ENCODE measurements at places on chromosomes 11 and 22.

DNA sequence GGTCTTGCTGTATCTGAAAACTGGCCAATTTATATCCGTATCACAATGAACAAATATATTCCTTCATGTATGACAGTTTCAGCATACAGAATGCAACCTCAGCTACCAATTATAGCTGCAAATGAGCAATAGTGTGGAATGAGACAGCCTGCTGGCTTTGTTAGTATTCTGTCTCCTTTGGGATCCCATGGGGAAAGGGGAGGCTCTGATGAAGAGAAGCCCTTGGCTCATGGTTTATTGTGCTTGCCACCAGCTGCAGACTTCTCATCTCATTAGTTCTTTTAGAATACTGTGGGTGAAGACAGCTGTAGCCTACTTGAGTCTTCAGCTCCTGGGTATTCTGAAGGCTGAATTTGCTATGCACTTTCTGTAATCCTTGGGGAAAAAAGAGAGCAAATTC, 42.4 kb downstream of the PITPNB start:
- H3K27me3 ChIP-seq, result no peaks in the 10 kb centered on the region
- DNase-seq, result no peak
- H3K4me1 ChIP-seq, result peaks cover 1% of the 10 kb centered on the region
- H3K27ac ChIP-seq, result no peak overlapping the region

GRCh38 chr11:94655291-94655690, 88.1 kb downstream of the PIWIL4 start:
- H3K36me3 ChIP-seq, result no peaks in the 10 kb centered on the region
- DNase-seq, result no peak
- peaks cover 33% of the 10 kb centered on the region for H3K4me1 ChIP-seq

DNA sequence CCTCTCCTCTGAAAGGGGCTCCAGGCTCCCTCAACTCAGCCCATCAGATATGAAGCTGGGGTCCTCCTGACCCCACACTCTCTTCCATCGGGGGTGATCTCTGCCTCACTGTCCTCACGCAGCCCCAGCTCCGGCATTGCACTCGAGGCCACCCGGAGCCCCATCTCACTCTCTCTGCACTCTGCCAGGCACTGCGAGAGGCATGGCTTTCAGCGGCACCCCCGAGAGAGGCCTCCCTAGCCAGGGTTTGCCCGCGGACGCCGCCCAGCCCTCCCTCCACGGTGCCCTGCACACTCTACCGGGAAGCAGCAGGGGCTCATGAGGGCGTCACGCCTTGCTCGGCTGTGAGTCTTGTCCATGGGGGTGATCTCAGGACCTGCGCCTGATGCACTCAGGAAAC, 436.2 kb downstream of the BRD1 start:
- H3K4me3 ChIP-seq, result no peak overlapping the region
- DNase-seq, result no peak
- no peak overlapping the region for H3K27ac ChIP-seq
- no peaks in the 10 kb centered on the region for H3K36me3 ChIP-seq

- no peak overlapping the region for H3K27ac ChIP-seq
- no peaks in the 10 kb centered on the region for H3K4me1 ChIP-seq
- H3K36me3 ChIP-seq, result no peaks in the 10 kb centered on the region
- DNase-seq, result no peak
Observed at GRCh38 chr11:1327064-1327460, 17.6 kb upstream of the TOLLIP start.

DNA sequence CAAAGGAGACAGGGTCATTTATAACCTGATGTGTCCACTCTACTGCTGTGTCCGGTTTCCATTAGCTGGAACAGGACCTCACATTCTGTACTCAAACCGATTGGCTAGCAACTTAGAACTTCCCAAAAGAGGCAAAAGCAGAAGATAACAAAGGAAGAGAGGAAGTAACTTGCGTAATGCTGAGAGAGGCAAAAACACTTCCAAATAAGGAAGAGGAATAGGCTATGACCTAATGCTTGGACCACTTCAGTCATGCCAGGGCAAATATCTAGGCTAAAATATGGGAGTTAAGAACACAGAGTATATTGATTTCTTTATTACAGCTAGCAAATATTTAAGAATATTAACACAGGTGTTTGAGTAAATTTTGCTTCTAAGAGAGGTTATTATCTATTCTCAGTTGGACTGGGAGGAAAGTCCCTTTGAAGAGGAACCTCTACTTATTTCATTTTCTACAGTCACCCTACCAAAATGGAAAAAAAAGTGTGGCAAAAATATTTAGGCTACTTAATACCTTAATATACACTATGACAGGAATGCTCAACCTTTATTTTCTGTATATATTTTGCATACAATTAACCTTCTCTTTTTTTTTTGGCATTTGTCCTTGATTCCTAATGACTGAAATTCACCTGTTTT, 499.8 kb upstream of the CHORDC1 start:
- no peak for DNase-seq
- no peak overlapping the region for H3K27ac ChIP-seq
- H3K4me3 ChIP-seq, result no peak overlapping the region
- no peaks in the 10 kb centered on the region for H3K4me1 ChIP-seq
- no peaks in the 10 kb centered on the region for H3K27me3 ChIP-seq

DNA sequence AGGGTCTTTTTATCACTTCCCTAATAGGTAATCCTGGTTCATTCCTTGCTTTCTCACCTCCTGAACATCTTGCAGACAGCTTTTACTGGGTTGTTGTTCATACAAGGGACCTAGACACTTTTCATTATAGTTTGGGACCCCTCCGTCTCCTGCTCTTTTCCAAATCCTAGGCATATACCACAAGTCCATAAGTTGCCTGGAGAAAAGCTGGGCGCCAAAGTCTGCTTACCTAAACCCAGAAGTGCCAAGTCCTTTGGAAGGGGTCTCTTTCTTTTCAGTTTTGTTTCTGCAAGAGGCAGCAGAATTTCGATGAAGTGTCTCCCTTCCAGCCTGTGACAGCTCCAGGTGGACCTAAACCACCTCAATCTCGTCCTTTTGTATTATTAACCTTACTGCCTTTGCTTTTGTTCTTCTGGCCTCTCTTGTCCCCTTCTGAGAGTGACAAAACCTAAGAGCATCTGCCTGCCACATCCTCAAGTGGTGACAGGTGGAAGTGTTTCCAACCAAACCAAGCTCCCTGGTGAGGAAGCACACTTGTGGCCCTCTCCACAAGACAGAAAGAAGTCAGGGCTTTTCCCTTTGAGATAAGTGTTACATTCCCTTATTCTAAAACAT, 19.5 kb upstream of the P2RY6 start:
- H3K27ac ChIP-seq, result no peak overlapping the region
- H3K4me3 ChIP-seq, result no peak overlapping the region
- peak; percentile 73 for DNase-seq
- H3K36me3 ChIP-seq, result no peaks in the 10 kb centered on the region
- H3K27me3 ChIP-seq, result no peaks in the 10 kb centered on the region

GRCh38 chr11:73216465-73216864, 1.6 kb upstream of the P2RY2 start:
- H3K4me3 ChIP-seq, result no peak overlapping the region
- H3K4me1 ChIP-seq, result peaks cover 37% of the 10 kb centered on the region
- no peak overlapping the region for H3K27ac ChIP-seq
- DNase-seq, result no peak
- H3K36me3 ChIP-seq, result no peaks in the 10 kb centered on the region

DNA sequence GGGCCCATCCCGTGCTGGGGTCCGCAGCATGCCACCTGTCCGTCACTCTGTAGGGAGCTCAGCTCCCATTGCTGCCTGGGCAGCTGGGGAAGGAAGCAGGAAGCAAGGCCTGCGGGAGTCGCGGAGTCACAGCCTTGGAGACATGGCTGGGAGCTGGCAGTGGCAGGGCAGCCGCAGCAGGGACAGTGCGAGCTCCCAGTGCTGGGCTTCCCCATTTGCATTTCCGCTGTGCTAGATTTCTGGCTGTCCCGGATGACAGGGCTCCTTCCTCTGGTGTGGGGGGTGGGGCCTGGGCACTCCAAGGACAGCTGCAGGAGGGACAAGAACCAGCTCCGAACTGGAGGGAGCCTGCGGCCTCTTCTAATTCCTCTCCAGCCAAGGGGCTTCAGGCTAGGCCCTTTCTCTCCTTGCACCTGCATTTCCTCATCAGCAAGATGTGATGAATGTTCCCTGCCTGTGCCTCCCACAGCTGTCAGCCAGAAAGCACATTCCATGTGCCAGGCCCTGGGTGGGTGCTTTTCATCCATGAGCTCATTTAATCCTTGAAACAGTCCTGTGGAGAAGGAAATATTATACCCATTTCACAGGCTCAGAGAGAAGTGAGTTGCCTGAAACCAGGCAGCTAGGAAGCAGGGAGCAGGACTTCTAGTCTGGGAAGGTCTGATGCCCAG, 48.0 kb downstream of the MYO7A start:
- DNase-seq, result no peak
- H3K4me1 ChIP-seq, result peaks cover 22% of the 10 kb centered on the region
- no peaks in the 10 kb centered on the region for H3K27me3 ChIP-seq
- no peaks in the 10 kb centered on the region for H3K36me3 ChIP-seq

- H3K4me1 ChIP-seq, result no peaks in the 10 kb centered on the region
- H3K27me3 ChIP-seq, result no peaks in the 10 kb centered on the region
- no peak overlapping the region for H3K4me3 ChIP-seq
- no peak overlapping the region for H3K27ac ChIP-seq
Observed at GRCh38 chr11:3949125-3949524, 93.7 kb downstream of the STIM1 start.

GRCh38 chr11:26286472-26287066, 45.4 kb upstream of the ANO3 start:
- no peak overlapping the region for H3K4me3 ChIP-seq
- no peaks in the 10 kb centered on the region for H3K27me3 ChIP-seq
- no peak overlapping the region for H3K27ac ChIP-seq
- H3K4me1 ChIP-seq, result no peaks in the 10 kb centered on the region
- no peaks in the 10 kb centered on the region for H3K36me3 ChIP-seq

DNA sequence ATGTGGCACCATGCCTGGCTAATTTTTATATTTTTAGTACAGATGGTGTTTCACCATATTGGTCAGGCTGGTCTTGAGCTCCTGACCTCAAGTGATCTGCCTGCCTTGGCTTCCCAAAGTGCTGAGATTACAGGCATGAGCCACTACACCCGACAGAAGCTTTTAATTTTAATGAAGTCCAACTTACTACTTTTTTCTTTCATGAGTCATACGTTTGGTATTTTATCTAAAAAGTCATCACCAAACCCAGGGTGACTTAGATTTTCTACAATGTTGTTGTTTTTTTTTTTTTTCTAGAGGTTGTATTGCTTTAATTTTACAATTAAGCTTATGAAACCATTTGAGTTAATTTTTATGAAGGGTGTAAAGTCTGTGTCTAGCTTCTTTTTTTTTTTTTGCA, 34.9 kb downstream of the JRKL start:
- no peak overlapping the region for H3K4me3 ChIP-seq
- no peak for DNase-seq
- H3K4me1 ChIP-seq, result peaks cover 5% of the 10 kb centered on the region
- H3K27ac ChIP-seq, result no peak overlapping the region
- no peaks in the 10 kb centered on the region for H3K36me3 ChIP-seq
- no peaks in the 10 kb centered on the region for H3K27me3 ChIP-seq

DNA sequence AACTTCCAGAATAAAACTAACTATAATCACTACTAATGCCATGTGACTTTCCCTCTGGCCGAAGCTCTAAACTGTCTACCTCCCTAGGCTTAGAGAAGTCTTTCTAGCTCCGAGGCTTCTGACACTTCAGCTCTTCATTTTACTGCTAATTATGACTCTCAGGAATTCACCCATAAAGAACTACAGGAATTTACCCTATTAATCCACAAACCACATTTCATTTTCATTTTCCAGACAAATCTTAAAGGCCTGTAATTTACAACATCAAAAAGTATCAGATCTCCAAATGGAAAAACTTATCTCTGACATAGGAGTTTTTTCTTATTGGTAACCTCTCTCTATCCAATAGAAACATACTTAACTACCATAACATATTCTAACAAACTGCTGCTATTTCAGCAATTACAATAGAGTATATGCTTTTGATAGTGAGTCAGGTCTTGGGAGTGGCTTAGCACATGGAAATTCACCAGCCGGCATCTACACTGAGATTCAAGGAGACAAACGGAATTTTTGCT, 33.4 kb downstream of the MRTFA start:
- H3K4me1 ChIP-seq, result peaks cover 20% of the 10 kb centered on the region
- H3K27ac ChIP-seq, result no peak overlapping the region
- no peaks in the 10 kb centered on the region for H3K27me3 ChIP-seq
- H3K36me3 ChIP-seq, result no peaks in the 10 kb centered on the region

DNA sequence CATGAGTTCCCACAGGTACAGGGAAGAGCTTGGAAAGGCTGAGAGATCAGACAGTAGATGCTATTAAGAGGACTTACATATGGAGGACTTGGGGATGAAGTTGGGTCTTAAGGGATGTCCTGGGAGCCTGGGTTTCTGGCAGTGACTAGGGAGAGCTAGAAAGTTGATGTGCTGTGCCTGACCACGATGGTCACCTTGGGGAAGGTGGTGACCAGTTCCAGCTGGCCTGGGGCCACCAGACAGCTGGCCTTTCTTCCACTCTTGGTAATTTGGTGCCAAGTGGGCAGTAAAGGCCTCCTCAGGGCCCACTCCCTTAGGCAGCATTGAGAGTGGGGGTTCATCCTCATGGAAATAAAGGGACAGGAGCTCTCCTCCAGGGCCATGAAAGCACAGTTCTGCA, 13.9 kb upstream of the CSF2RB start:
- H3K27ac ChIP-seq, result no peak overlapping the region
- no peaks in the 10 kb centered on the region for H3K4me1 ChIP-seq
- no peaks in the 10 kb centered on the region for H3K27me3 ChIP-seq
- no peaks in the 10 kb centered on the region for H3K36me3 ChIP-seq
- H3K4me3 ChIP-seq, result no peak overlapping the region

DNA sequence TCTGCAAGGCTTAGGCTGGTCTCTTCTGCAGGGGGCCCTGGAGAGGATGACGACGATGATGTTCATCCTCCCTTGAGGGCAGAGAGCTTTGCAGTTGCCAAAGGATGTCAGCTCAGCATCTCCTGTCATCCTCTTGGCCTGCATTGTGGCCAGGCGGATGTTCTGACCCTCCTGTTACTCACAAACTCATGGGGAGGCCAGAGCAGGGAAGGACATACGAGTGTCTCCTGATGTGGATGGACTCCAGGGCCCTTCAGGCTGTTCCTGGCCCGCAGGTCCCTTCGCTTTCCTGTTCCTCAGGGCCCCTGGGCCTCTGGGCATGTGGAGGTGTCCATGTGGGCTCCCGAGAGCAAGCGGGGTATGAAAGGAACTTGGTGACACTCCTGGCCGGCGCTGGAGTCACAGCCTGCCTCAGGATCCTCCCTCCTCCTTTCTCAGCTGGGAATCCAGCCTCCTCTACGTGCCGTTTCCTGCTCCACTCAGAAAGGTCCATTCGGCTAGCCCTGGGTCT, 8.5 kb downstream of the ADORA2A start:
- no peak overlapping the region for H3K4me3 ChIP-seq
- no peak overlapping the region for H3K27ac ChIP-seq
- H3K27me3 ChIP-seq, result no peaks in the 10 kb centered on the region

DNA sequence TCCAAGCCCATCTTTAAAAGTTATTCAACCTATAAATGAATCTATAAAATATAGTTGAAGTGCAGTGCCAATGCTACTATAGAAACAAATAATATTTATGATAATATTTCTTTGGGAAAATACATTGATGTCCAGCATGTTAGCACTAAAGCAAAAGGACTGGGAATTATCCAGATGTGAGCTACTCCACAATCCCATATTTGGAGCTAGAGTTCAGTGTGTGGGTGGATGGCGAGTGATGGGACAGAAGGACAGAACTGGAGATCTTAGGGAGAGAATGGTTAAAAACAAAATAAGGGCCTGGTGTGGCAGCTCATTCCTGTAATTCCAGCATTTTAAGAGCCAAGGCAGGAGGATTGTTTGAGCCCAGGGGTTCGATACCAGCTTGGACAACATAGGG, 216.8 kb downstream of the TMEM135 start:
- H3K4me3 ChIP-seq, result no peak overlapping the region
- no peak for DNase-seq
- H3K27ac ChIP-seq, result no peak overlapping the region
- no peaks in the 10 kb centered on the region for H3K4me1 ChIP-seq
- no peaks in the 10 kb centered on the region for H3K27me3 ChIP-seq
